Activated T-helper 9 cell treated with anti-CD3 and anti-CD28 coated beads, Interleukin-2, amount 50 U/mL, for 16 hours (primary cell): ENCODE measurements at places on chromosomes 11 and 22.
A peak's percentile ranks its signal among the peaks of the same experiment; 100 is the strongest.

DNA sequence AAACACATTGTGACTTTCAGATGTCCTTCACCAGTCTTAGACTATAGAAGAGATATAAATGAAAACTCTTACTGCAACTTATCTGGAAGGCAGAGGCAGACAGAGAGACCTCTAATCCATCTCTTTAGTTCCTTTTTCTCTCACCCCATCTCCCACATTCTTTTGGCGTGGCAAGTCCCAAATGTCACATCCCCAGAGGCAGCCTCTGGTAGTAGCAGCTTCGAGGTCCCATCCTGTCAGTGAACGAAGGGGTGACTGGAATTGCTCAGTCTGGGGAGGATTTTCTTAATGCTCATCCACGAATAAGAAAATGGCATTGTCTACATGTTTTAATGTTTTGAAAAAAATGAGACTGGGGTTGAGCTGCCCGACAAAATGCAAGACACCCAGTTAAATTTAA, 201.4 kb downstream of the GRIA4 start:
- DNase-seq, result no peak

- peak; percentile 86 for DNase-seq
These were observed at the start of gene ZNRF3 for GRCh38 chr22:28882878-28883656. Gene ZNRF3 (plus strand): TSS chr22:28883572. CDS start chr22:28883767, 195 bp downstream.

GRCh38 chr22:19770349-19771220, 10.0 kb downstream of the TBX1 start:
- no peak for DNase-seq

DNA sequence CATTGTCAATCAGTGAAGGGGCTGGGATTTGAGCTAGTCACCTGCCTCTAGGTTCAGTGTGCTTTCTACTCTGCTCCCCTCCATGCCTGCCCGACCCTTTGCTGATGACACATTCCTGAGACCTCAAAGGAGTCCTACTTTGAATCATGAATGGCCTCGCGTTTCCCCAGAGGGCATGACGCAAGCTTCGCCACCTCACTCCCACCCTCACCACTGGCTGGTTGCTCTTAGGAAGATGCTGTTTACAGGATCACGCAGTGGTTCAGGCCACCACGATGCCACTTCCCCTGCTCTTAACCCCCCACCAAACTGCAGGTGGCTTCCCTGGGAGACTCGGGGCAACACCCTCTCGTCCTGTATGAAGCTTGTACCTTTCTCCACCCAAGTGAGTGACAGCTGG, 62.9 kb upstream of the B3GAT1 start:
- no peak for DNase-seq

- DNase-seq, result no peak
These were observed 206.9 kb downstream of the ADAMTS15 start for GRCh38 chr11:130655300-130655699.

- no peak for DNase-seq
These were observed 26.7 kb downstream of the INTS4 start for GRCh38 chr11:77967753-77968152.

- no peak for DNase-seq
These were observed 336.8 kb upstream of the NCAM1 start for GRCh38 chr11:112624431-112624830.

DNA sequence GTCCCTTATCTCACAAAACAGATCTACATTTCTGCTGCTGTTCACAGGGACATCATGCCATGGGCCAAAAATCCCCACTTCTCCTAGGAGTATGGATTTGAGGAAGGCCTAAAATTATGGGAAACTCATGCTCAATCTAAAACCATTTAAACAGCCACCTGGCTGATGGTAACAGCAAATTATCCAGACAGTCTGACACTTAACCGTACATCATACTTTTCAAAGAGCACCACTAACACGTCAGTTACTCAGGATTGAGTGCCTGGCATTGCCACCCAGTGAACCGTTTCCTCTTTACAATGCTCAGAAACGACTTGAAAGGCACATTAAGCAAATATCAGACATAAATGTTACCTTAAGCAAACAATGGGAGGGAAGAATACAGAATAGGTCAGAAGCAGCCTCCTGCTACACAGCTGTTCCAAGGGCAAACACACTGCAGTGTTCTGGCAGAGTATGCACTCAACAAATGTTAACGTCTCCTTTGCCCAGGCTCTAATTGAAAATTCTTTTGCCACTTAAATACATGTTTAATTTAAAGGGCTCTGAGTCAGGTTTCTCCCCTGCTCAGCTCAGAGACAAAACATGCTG, 18.8 kb upstream of the SLC36A4 start:
- no peak for DNase-seq

DNA sequence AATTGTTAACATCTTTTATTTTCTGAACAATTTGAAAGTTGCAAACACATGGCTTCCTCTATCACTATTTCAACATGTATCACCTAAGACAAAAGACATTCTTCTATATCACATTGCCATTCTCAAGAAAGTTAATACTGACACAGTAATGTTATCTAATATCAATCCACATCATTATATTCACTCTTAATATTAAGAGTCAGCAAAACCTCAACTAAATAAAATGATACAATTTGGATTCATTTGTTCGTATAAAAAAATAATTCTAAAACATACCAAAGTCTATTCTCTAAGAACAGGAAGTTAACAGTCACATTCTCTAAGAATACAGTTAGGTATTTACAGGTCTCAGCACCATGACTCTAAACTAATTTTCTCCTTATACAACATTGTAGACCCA, 52.0 kb downstream of the ABTB2 start:
- no peak for DNase-seq

DNA sequence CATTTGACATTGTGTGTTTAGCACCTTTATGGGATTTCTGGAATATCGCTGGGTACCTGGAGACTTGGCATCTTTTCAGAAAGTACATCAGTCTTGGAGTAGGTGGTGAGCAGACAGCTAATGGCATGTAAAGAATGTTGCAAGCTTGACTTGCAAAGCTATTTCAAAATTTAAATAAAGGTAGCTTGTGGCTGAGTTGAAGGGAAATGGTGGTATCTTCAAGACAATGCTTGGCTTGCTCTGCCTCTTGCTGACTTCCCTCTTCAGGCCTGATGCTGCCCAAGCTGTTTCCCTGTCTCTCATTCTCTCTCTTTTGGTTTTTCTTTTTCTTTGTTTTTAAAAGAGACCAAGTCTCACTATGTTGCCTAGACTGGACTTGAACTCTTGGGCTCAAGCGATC, 13.2 kb downstream of the ZNRF3 start:
- no peak for DNase-seq

DNA sequence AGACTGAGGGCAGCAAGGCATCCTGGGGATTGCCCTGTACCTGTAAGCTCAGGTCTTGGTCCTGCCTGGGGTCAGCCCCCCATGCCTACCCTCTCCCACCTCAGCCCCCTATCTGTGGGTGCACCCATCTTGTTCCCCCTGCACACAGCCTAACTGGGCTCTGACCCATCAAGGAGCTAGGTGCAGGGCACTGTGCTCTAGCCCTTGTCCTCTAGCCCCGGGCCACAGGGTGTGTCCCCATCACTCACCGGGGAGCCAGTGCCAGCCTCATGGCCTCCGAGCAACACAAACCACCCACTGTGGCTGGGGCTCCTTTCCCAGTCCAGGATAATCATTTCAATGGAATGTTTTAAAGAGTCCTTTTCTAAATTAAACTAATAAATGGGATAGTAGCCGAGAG, 293.9 kb upstream of the PLET1 start:
- no peak for DNase-seq
